ENCODE measurements at places on chromosomes 5 and 9.

GRCh38 chr5:25005431-25005830 lies 360.7 kb upstream of the CDH10 start:
- DNase-seq: no peak

- DNase-seq: no peak
Measured at GRCh38 chr9:112011051-112011620, 114.5 kb downstream of the UGCG start.

DNA sequence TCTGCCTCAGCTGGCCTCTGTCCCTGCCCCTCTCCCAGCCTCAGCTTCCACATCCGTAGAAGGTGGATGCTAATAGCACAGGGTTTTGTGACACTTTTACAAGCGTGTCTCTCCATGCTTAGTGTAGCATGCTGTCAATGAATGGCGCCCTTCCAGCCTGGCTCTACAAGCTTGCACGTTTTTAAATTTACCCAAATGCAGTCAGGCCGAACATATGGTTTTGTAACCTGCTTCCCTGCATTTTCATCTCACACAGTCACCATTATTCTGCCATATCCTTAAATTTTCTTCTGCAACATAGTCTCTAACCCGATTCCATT lies 28.8 kb downstream of the FAM163B start:
- no peak for DNase-seq

- no peak for DNase-seq
Measured at GRCh38 chr5:177553671-177554429, 513 bp downstream of the FAM193B start.

DNA sequence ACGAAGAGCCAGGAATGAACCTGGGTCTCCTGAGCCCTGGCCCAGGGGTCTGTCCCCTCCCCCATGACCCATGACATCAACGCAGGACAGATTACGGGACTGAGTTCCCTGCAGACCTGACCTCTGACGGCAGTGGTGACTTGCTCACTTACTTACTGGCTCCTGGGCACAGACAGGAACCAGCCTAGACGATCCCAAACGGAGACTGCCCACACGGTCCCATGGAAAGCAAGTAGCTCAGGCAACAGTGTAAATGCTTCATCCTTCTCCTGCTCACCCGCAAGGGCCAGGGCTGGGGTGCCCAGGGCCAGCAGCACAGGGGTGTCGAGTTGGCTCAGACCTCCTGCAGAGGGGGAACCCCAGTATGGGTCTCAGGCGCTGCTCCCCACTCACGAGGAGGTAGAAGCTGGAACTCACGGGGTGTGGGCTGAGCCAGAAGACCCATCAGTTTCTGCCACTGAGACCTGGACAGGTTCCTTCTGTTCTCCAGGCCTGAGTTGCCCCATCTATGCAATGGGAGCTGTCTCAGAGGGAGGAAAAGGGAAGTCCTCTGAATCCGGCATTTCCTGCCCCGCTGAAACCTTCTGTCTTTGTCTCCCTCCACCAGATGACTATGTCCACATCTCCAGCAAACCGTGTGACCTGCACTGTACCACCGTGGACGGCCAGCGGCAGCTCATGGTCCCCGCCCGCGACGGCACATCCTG lies 5.6 kb downstream of the ADAMTSL2 start:
- no peak for DNase-seq

DNA sequence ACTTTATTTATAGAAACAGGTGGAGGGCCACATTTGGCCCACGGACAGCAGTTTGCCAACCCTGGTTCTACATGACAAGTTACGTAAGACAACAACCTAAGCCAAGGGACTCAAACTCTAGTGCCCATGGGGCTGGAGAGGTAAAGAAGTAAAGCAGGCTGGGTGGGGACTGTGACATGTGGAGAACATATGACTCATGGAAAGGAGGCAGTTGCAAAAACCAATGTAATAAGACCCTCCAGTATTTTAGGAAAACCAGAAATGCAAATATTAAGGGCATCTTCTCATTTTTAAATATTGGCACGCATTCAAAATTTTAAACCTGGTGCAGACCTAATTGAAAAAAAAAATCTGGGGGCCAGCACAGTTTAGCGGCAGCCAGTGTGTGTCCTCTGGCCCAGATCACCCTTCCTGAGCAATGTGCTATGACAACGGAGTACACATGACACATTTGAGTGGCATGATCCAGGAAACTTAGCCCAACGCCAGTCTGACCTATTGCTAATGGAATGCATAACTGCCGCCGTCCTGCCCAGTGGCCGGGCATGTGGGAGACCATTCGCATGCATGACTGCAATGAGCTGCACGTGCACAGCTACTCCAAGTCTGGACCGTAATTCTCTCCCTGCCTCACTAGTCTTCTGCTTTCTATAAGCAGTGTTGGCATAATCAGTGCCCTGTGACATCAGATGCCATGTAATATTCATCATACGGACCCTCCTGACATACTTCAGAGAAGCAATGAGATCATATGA lies 97.2 kb downstream of the SH3TC2 start:
- no peak for DNase-seq

DNA sequence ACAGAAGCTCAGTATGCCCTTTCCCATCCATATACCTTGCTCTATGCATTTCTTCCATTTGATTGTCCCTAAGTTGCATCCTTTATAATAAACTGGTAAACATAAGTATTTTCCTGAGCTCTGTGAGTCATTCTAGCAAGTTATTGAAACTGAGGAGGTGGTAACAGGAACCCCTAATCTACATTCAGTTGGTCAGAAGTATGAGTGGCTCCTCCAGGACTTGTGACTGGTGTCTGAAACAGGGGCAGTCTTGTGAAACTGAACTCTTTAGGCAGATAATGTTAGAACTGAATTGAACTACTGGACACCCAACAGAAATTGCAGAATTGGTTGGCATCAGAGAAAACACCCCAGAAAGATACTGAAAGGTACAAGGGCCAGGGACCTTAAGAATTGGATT lies 133.1 kb upstream of the POU5F2 start:
- DNase-seq: no peak

DNA sequence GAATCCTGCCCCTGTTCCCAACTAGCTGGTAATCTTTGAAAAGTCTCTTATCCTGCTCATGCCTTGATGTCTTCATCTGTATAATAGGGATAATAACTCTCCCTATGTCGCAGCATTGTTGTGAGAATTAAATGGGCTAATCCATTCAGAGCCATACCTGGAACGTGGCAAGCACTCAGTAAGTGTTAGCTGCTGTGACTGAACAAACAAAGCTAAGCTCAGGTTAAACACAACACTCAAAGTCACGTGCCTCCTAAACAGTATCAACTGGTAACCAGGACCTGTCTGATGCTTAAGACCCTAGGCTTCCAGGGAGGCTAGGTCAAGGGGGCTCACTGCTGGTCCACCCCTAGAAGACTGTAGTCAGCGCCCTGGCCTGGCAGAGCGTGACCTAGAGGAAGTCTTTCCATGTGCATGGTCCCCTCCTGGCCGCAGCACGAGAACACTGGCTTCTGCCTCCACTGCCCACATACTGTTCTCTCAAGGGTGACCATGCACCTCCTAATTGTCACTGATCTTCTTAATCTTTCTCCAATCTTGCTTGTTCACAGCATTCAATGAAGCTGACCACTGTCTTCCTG lies 211.1 kb downstream of the TTLL11 start:
- no peak for DNase-seq

- no peak for DNase-seq
Measured at GRCh38 chr9:84136119-84136868, 155.7 kb downstream of the RMI1 start.

DNA sequence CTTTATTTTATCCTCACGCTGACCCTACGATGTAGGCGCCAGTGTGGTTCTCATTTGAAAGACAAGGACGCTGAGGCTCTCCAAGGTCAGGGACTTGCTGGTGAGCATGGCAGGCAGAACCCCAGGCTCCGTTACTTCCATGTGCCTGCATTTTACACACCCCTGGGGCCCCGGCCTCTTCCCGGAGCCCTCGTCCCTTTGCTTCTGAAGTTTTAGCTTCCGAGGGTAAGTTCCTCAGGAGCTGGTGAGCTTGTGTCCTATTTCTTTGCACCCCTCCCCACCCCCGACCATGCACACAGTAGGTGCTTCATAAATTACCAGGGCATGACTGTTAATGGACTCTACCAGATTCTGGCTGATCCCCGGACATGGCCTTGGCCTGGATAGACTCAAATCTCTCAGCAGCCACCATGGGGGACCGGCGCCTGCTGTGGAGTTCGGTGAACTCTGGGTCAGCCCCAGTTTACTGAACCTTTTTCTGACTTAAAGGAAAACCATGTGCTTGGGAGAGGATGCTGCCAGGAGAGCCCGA lies 59.3 kb upstream of the RNU6ATAC start:
- DNase-seq: no peak

- DNase-seq: peak; percentile 60
Measured at GRCh38 chr5:160287378-160288051, 24.8 kb downstream of the CCNJL start.

DNA sequence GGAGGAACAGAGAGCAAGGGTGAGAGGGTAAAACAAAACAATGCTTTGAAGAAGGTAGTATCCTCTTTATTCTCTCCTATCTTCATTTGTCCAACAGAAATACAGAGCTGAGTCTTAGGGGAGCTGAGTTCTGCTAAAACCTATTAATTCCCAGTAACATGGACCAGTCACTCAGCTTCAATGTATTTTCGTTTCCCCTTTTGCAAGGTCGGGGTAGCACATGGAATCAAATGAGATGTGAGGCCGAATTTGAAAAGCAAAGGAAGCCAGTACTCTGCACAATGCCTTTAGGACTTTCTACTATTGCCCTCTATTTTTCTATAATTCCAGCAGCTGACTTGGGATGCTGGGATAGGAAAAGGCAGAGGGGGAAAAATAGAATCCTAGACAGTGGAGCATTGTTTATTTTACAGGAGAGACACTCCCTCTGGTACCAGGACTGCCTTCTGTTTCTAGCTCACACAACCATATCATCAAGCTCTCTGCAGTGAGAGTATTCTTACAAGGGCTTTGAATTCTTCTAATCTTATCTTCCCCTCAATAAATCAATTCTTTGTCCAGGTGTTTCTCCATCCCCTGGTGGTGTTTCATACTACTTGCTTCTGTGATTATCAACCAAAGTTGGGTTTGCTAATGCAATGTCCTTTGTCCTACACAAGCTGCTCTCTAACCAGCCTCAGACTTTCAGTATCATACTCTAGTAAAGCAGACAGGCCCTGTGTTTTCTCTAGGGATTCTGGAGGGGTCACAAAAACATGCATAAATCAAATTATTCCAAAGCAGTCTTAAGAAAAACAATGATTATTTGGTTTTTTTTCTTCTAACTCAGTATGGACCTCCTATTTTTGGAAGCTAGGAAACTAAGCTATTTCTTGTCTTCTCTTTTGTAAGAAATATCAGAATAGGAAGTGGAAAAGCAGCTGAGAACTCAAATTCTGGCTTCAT lies 341.5 kb downstream of the OSTF1 start:
- no peak for DNase-seq

GRCh38 chr5:149794041-149794440 lies 63.9 kb downstream of the PPARGC1B start:
- DNase-seq: no peak

DNA sequence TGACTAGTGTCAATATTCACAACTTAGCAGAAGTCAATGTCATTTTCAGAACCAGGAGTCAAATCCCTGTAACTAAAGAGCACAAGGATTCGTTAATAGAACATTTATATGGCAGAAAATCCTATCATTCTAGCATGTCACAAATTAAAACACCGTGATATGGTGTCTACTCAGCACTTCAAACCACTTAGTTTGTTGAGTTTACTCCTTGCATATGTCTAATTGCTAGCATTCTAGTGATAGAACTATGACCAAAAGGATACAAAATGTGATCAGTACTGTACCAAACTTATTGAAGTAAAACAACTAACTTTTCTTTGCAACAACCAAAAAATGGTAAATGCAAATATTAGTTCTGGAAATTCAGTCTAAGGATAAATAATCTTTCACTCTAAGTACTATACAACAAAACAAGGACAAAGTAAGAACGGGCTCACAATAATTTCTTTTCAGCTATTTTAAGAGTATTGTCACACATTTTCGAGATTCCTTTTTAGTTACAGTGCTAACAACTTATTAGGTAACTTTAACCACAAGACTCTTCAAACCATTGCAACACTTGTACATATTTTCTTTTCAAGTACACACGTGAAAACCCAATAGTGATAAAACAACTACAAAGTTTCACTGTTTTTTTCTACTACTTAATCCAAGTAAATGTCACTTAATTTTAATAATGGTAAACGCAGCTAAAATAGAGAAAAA lies 845.2 kb upstream of the CDH10 start:
- no peak for DNase-seq

DNA sequence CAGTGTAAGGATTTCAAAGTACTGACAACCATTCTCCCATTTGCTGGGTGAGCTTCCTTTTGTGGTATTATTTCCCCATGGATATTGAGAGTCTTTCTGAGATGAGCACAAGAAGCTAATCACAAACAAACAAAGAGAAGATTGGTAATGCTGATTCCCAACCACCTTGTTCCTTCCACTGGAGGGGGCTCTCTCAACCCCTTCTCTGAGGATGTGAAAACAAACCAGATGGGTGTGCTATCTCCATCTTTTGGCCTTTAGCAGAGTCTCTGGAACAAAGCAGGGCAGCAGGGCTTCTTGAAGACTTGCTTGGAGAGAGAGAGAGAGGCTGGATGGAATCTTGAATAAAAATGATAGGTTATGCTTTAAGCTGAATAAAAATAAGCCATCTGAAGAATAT lies 576.7 kb upstream of the ZNF462 start:
- DNase-seq: peak; percentile 10

GRCh38 chr5:149408252-149409099 lies 29.4 kb upstream of the IL17B start:
- DNase-seq: no peak

GRCh38 chr5:81850501-81851357 lies 99.8 kb upstream of the SSBP2 start:
- DNase-seq: no peak

GRCh38 chr5:43561356-43561755 lies 4.5 kb upstream of the PAIP1 start:
- DNase-seq: no peak

All from D721Med (cell line).